ENCODE measurements at places on chromosomes 11 and 22.
A peak's percentile ranks its signal among the peaks of the same experiment; 100 is the strongest.

DNA sequence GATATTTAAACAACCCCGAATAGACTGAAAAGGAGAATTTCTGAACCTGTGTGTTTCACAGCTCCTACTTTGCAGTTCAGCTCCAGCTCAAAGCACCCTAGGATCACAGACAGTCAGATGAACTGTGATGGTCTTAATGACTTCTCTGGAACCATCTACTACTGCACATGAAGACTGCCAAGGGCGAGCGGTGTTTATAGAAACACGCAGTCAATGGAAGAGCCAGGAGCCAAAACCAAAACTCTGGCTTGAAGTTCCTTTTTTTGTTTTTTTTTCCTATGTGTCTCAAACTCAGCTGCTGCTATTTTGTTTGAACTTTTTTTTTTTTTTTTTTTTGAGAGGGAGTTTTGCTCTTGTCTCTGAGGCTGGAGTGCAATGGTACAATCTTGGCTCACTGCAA is 382.6 kb upstream of the SYN3 start:
- no peak for DNase-seq

GRCh38 chr11:75323609-75324008 is 27.9 kb downstream of the ARRB1 start:
- DNase-seq: no peak

DNA sequence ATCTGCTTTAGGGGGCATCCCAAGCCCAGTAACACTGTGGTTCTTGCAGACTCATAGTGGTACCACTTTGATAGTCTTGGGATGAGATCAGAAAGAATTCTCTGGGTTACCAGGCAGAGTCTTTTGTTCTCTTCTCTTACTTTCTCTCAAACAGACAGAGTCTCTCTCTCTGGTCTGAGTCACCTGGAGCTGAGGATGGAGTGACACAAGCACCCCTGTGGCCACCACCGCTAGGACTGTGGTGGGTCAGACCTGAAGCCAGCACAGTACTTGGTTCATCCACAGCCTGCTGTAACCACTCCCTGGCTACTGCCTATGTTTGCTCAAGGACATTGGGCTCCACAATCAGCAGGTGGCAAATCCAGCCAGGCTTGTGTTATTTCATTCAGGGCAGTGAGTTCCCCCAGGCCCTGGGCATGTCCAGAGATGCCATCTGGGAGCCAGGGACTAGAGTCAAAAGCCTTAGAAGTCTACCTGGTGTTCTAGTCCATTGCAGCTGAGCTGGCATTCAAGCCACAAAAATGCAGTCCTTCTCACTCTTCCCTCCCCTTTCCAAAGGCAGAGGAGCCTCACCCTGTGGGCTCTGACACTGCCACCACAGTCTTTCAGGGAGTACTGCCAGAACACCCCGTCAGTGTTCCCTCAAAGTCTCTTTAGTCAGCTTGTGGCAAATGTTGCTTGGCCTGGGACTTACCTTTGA is 29.9 kb downstream of the ENDOD1 start:
- no peak for DNase-seq

DNA sequence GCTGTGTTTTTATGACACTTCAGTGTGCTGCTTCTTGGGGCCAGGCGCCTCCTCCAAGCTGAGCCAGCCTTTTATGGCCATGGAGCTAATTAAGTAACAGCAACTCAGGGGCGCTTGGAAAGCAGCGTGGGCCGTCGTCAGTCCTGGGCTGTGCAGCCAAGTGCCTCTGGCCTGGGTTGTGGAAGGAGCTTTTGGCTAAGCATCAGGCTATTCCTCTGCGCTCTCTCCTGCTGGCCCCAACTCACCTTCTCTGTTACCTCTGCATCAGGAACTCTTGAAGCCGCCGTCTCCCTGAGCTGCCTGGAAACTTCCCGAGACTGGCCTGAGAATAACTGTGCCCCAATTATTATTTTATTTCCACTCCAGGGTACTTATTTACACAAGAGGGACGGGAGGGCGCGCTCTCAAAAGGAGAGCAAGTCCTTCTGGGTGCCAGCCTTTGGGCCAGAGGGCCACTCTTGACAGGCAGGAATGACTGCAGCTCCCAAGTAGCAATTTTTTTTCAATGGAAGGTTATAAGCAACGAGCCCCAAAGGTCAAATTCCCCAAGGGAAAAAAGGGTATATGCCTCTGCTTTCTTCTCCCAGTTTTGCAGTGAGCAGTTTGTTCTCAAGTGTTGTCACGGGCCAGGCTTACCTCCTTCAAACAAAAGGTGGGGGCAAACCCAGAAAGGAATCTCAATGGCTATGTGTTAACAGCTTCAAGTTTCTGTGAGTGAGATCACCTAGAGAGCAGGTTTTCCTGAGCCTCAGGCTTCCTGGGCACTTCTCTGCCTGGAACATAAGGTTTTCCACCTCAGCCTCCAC is 38.5 kb upstream of the NAV2 start:
- peak; percentile 44 for DNase-seq

GRCh38 chr11:123640677-123641494 is 13.5 kb downstream of the SCN3B start:
- peak; percentile 77 for DNase-seq

DNA sequence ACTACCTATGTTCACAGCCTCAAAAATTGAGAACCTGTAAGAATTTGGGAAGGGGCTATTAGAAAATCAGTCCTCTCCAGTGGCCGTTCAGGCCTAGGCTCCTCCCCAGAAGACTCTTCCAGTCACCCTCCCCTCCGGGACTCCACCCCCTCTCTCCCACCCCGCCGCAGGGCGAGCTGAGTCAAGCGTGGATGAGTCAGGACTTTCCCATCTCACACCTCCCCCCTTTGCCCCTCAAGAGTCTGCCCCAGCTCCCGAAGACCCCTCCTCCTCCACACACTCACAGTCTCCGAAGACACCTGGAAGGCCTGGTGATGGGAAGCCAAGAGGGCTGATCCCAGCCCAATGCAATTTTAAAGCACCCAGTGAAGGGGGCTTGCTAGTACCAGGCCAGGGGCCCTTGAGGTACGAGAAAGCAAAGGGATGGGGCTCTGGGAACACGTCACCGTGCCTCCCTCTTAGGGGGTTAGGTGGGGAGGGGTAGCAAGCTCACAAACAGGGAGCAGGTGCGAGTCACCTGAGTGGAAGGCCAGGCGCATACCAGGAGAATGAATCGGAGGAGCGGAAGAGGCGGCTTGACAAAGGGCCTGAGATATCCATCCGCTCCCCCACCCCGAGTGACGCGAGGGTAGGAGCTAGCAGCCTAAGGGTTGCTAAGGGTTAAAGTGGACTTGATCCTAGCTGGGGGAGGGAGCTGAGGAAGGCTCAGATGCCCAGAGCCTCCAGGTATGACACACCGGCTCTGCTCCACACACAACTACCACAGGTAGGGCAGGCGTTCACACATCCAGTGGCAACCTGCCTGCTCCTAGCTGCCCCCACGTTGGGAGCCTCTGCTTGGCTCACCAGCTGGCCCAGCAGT is 13.6 kb downstream of the BCL9L start:
- DNase-seq: peak; percentile 36

DNA sequence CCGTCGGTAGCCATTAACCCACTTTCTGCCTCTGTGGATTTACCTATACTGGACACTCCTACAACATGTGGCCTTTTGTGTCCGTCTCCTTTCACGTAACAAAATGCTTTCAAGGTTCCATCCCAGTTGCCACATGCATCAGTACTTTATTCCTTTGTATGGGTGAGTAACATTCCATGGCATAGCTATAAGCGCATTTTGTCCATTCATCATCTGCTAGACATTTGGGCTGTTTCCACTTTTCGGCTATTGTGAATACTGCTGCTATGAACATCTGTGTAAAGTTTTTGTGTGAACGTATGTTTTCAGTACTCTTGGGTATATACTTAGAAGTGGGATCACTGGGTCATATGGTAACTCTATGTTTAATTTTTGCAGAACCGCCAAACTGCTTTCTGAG is 257.2 kb downstream of the ST3GAL4 start:
- DNase-seq: no peak

DNA sequence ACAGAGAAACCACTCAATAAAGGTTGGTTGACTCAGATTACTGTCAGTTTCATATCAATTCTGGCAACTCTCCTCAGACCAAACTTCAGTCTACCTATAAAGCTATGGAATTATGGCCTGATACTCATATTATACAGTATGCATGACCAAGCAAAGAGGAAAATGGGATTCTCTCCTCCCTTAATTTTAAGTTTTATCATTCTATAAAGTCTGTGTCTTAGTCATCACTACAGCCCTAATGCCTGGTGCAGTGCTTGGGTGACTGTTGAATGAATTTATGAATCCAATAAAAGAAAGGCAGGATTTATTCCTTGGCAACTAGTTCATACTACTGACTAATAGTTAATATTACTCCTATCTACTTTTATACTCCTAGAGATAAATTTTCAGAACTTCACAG is 37.6 kb upstream of the GRAMD1B start:
- DNase-seq: no peak

GRCh38 chr22:46948411-46949144 is 186.1 kb downstream of the TBC1D22A start:
- no peak for DNase-seq

DNA sequence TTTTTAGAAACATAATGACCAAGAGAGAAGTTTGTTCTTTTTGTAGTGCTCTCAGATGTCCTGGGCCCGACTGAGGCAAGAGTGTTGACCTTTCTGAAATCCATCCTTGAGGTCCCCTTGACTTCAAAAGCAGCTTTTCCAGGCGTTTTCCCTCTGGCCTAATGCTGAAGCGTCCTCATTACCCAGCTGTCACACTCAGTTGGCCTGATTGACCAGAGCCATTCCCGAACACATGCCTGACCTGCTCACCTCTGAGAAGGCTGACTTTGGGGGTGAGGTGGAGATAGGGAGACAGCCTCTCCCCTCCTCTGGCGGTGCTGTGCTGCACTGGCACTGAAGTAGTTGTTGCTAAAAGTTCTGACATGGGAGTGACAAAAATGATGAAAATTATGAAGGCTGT is 66.9 kb downstream of the ALX4 start:
- DNase-seq: no peak

GRCh38 chr11:65919573-65920371 is 546 bp downstream of the DRAP1 start:
- DNase-seq: peak; percentile 28

DNA sequence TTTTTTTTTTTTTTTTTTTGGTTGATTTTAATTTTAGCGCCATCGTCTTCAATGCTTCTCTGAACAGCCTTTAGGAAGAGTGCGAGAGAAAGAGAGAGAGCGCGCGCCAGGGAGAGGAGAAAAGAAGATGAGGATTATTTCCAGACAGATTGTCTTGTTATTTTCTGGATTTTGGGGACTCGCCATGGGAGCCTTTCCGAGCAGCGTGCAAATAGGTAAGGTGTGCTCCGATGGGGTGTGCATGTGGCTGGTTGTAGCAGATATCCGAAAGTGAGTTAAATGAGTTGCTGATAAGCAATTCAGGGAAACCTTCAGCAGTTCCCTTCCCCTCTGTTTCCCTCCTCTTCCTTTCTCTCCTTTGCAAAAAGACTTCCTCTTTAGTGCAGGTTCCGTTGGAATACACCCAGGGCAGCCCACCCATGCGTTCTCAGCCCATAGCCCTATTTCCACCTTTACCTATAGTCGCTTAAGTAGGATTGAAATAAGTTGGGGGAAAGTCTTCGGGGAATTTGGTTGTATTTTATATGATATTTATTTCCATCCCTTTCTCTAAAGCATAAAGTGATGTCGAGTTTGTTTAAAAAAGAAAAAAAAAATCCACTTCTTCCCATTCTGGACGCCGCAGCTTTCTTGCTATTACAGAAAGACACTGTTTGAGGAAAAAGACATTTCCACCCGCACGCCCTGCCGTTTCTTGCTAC is 1.1 kb downstream of the GRIA4 start:
- no peak for DNase-seq

DNA sequence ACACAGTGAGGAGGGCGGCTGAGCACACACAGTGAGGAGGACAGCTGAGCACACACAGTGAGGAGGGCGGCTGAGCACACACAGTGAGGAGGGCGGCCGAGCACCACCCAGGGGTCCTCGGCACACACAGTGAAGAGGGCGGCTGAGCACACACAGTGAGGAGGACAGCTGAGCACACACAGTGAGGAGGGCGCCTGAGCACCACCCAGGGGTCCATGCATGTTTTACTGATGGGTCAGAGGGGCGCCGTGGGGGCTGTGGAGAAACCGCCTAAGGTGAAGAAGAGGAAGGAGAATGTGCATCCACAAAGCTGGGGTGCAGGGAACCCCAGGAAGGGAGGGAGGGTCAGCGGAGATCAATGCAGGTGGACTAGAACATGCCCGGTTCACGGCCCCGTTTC is 461.8 kb downstream of the BRD1 start:
- DNase-seq: no peak

GRCh38 chr11:2444821-2445745 is at the start of gene KCNQ1:
TSS of gene KCNQ1 (plus strand) at chr11:2445008. CDS start at chr11:2445099, 91 bp downstream.
- DNase-seq: peak; percentile 83

- DNase-seq: no peak
Observed at GRCh38 chr22:36366291-36366708, 21.5 kb downstream of the MYH9 start.

- DNase-seq: no peak
Observed at GRCh38 chr11:99687320-99687719, 666.6 kb downstream of the CNTN5 start.

DNA sequence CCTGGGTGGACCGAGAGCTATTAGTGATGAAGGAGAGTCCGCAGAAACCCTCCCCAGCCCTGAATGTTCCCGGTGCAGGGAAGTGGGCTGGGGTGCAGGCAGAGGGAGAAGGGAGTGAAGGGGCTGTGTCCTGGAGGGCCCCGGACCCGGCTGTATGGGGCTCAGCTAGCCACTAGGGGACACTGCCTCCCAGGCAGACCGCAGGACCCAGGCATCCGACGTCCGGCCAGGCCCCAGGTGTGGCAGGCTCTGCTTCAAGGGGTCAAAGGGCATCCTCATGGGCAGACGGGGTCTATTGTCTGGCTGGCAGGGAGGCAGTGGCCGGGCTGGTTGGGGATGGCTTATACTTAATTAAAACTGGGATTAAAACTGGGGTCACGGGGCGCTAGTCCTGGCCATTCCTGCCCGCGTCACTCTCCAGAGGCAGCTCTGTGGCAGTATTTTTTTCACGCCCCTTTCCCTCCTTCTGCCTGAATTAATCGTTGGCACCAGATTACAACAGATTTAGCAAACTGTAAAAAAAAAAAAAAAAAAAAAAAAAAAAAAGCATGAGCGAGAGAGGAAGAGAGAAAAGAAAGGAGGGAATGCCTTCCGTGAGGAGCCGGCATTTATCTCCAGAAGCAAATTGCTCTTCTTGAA is 5.1 kb downstream of the FLRT1 start:
- peak; percentile 22 for DNase-seq

- no peak for DNase-seq
Observed at GRCh38 chr11:106471276-106471675, 393.8 kb downstream of the AASDHPPT start.

GRCh38 chr11:124983674-124984511 is 29.9 kb downstream of the CCDC15 start:
- no peak for DNase-seq
